ENCODE measurements at places on chromosomes 5 and 9. TPM values are rescaled to one million over a fixed set of nuclear protein-coding genes. Genes with fewer than 3 reads are reported as not detected.
A peak's percentile ranks its signal among the peaks of the same experiment; 100 is the strongest.

The SPATA31C1 gene
- total RNA-seq: not detected

The PHF24 gene
- total RNA-seq: not detected

The G3BP1 gene
- total RNA-seq: 320 TPM

The ERBIN gene
- 54.8 TPM for total RNA-seq

The SLC25A46 gene
- total RNA-seq: 45.2 TPM

The APBA1 gene
- 0.15 TPM for total RNA-seq

The SLC1A1 gene
- total RNA-seq: not detected

DNA sequence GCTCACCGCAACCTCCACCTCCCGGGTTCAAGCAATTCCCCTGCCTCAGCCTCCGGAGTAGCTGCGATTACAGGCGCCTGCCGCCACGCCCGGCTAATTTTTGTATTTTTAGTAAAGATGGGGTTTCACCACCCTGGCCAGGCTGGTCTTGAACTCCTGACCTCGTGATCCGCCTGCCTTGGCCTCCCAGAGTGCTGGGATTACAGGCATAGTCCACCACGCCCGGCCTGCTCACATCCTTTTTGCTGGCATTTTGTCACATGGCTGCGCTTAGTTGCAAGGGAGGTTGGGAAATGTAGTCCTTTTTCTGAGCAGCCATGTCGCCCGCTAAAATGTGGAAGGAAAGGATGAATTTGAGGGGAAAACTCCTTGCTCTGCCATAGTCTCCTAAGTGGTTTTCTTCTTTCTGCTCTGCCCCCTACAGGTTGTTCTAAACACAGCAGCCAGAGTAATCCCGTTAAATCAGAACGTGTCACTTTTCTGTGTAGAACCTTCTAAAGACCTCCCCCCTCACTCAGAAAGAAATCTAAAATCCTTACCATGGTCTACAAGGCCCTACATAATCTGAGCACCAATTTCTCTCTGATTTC lies 57.8 kb upstream of the HSPA9 start:
- peak; percentile 54 for DNase-seq

DNA sequence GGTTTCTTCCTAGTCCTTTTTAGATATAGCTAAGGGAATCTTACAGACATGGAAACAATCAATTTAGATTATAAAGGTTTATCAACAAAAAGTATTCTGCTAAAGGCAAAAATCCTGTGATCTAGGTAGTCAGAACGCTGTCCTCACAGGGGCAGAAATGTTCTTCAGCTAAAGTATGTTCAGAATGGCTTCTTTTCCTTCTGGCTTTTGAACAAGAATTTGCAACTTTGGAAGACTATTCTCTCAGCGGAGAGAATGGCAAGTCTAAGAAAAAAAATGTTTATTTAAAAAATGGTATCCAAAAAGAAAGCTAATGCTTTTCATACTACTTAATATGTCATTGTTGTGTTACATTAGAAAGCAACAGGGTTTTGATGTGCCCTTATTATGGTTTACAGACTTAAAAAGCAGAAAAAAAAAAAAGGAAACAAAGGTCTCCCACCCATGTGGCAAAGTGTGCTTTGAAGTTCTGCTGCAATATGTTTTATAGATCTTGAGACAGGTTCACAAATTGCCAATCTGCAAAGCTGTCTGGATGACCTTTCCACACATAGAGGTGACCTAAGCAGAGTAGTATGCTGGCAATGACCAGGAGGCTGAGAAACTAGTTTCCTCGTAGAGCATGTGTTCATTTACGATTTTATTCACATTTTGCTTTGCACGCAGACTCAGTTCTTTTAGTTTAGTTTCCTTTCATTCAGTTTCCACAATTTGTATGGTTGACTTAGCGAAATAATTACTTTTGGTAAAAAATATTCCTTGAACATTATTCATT lies 45.1 kb upstream of the PJA2 start:
- DNase-seq: no peak

DNA sequence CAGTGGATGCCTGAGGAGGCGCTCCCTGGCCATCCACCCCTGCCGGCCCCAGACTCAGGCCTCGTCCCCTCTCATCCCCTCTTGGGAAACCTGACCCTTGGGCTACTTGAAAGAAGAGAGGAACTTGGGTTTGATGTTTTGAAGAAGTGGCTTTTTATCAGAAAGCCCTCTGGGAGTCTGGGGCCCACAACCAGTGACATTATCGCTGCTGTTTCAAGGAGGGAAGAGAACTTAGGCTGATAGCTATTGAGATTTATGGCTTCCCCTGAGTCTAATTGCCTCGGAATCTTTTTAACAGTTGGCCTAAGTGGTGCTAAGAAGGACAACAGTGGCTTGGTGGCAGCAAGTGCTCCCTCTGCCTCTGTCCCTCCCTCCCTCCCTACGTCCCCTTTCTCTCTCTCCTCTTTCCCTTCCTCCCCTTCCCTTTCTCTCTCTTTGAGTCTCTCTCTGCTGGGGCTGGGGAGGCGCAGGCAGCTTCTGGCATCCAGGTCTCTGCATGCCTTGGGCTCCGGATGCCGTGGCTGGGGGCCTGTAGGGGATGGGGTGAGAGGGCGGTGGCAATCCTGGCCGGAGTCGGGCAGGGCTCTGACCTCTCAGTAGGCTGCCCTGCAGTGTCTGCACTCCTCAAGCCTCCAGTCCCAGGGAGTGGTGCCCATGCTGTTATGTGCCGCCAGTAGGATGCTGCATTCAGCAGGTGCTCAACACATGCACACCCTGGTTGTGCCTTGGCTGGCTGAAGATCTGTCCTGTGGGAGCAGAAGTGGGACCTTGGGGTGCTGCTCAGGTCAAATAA lies 49.6 kb upstream of the RXRA start:
- DNase-seq: no peak

DNA sequence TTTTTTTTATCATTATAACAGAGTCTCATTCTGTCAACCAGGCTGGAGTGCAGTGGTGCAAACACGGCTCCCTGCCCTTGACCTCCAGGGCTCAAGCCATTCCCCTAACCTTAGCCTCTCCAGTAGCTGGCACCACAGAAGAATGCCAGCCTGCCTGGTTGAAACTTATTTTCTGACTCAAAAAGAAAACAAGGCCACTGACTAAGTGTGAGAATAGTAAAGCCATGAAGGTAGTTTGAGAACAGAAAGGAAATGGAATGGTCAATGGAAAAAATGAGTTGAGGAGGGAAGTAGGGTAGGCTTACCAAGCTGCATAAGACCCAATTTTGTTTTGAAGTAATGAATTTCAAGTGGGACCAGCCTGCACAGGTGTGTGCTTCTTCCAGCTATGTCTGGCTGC lies 82.8 kb upstream of the RORB start:
- DNase-seq: no peak

DNA sequence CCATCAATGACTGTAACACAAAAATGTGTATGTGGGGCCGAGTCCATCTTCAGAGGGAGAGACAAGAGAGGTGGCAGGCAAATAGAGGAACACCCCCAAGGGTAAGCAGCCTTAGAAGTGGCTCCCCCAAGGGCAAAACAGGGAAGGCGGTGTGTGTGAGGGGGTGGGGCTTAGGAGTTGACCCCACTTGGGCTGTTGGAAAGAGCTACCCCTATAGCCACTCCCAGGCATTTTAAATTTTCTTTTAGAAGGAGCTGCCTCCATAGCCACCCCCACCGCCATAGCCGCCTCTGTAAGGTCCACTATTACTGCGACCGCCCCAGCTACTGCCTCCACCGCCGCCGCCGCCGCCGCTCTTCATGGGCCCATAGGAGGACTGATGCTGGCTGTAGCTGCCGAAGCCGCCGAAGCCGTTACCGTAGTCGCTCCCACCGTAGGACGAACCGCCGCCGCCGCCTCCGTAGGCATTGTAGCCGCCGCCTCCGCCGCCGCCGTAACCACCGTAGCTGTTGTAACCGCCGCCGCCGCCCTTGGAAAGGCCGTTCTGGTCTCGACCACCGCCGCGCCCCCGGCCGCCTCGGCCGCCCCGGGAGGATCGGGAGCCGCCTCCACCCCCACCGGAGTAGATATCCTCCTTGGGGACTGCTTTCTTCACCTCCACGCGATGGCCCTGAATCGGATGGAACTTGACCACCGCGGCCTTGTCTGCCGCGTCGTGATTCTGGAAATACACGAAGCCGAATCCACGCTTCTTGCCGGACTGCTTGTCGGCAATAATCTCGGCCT lies 1.1 kb downstream of the HNRNPA0 start:
- DNase-seq: peak; percentile 17

GRCh38 chr9:112377087-112377486 lies 2.8 kb upstream of the HSDL2 start:
- DNase-seq: no peak

GRCh38 chr5:173612948-173613347 lies 3.5 kb downstream of the BOD1 start:
- DNase-seq: peak; percentile 38

DNA sequence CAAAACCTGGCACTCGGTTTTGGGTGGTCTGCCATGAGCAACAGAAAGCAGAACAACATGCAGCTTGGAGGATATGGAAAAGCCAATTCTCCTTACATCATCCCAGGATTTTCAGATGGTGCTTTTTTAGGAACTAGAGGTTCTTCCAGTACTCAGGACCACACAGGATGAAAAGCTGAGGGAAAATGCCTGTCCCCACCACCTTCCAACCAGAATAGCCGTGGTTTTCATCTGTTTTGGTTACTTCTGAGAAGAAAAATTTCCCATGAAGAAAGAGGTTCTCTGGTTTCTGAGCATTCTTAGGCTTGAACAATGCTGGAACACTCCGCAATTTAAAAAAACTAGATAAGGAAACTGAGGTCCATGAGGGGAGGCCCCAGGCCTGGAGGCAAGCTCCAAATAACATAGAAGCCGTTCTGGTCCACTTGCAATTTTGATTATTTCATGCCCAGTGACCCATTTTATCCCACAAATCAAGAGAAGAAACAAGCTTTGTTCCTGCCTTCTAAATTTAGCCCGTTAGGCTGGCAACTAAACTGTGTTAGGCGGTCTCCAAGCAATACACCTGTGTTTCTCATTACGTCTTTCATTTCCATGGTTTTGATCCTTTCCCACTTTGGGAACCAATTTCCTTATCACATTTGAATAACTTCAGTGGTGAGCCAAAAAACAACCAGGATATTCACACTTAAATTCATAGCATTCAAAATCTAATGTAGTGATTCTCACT lies 79.2 kb upstream of the SPIN1 start:
- no peak for DNase-seq

- DNase-seq: no peak
Observed at GRCh38 chr5:39187831-39188731, 31.3 kb downstream of the FYB1 start.
